ENCODE measurements at places on chromosomes 1 and 21.

- DNase-seq, result no peak
Observed at GRCh38 chr1:9181990-9182783, 52.4 kb upstream of the H6PD start.

DNA sequence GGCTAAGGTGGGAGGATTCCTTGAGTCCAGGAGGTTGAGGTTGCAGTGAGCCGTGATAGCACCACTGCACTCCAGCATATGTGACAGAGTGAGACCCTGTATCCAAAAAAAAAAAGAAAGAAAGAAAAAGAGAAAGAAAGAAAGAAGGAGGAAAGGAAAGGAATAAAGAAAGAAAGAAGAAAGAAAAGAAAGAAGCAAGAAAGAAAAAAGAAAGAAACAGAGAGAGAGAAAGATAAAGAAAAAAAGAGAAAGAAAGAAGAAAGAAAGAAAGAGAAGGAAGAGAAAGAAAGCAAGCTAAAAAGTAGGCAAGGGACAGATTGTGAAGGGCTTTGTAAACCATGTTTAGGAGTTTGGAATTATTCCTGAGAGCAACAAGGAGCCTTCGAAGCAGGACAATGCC, 80.1 kb downstream of the MAB21L3 start:
- DNase-seq, result no peak

DNA sequence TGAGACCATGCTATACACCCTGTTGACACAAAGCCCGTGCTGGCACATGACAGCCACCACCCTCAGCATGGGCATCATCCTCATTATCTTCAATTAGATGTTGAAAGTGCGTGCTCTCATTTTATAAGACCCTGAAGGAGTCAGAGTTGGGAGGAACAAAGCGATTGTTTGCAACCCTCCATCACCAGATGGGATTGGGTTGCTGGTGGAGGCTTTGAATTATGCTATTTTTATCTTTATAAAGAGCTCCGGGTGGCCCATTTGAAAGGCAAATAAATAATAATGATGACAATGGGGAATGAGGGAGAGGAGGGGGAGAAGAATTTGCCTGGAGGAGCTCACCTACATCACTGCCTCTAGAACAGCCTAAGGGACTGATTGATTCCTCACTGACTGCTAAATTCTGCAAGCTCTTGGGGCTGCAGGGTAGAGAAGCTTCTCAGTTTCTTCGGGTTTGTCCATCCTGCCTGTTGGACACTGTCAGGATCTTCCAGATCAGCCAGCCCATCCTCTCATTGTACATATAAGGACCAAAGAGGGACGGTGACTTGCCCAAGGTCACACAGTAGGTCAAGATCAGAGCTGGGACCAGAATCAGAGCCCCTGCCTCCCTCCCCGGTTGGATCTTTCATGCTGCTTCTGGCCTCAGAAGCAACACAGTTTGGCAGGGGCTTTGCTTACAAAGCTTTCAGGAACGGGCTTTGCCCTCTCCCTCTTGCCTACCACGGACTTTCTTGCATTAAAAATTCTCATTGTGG, 130.9 kb upstream of the ZBTB40 start:
- no peak for DNase-seq

GRCh38 chr1:22914633-22915217, 57.9 kb downstream of the LACTBL1 start:
- DNase-seq, result no peak

GRCh38 chr1:98452162-98452561, 209.4 kb upstream of the SNX7 start:
- no peak for DNase-seq

DNA sequence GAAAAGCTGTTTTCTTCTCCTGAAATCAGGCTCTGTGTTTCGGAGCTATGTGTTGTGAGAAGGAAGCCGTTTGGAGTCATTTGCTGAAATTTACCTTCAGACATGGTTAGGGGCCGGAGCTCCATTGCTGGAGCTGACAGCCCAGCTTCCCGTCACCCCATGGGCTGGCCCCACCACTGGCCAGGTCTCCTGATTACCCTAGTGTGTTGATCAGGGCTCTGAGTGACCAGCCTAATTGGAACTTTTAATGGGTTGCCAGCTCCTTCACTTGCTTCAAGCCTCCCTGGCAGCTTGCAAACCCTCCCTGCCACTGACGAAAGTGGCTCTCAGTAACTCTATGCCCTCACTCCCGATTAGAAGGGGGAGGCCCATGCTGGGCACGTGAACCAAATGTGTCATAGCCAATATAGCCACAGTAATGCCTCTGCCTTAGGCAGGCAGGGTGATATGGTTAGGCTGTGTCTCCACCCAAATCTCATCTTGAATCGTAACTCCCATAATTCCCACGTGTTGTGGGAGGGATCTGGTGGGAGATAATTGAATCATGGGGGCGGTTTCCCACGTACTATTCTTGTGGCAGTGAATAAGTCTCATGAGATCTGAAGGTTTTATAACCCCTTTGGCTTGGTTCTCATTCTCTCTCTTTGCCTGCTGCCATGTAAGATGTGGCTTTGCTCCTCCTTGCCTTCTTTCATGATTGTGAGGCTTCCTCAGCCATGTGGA, 224.1 kb downstream of the TRABD2B start:
- DNase-seq, result no peak

GRCh38 chr1:106721790-106722189, 334.7 kb upstream of the PRMT6 start:
- DNase-seq, result no peak

GRCh38 chr1:15156807-15157380, 3.3 kb downstream of the TMEM51 start:
- DNase-seq, result no peak
